ENCODE measurements at places on chromosomes 1 and 21.

DNA sequence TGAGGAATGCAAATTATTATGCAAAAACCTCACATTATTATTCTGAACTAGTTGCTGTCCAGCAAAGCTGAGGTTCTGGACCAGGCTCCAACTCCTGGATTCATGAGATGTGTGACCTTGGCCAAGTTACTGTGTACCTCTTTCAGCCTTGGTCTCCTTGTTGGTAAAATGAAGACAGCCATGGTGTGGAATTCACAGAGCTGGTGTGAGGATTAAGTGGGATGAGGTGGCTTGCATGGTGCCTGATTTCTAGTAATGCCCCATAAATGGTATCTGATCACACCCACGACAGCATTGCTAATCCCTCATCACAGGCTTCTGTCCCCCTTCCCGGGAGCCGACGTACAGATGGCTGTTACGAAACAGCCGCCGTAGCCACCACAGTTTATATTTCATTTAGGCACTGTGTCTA, 59.6 kb downstream of the PGBD5 start:
- no peak for DNase-seq

DNA sequence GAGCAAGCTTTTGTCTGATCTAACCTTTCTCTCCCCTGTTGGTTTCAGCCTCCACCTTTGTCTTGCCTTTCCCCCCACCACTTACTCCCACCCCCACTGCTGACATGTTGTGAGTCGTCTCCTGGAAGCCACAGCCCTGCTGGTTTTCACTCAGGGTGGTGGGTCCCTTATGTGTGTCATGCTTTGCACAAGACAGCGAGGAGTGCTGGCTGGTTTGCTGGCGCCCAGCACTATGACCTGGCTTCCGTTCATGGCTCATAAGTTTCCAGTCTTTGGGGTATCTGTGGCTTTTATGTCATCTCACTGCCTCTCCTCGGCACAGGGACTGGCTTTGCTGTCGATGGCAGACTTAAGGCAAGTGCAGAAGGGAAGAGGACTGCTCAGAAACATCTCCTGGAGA, 177.7 kb downstream of the KIF26B start:
- DNase-seq: no peak

DNA sequence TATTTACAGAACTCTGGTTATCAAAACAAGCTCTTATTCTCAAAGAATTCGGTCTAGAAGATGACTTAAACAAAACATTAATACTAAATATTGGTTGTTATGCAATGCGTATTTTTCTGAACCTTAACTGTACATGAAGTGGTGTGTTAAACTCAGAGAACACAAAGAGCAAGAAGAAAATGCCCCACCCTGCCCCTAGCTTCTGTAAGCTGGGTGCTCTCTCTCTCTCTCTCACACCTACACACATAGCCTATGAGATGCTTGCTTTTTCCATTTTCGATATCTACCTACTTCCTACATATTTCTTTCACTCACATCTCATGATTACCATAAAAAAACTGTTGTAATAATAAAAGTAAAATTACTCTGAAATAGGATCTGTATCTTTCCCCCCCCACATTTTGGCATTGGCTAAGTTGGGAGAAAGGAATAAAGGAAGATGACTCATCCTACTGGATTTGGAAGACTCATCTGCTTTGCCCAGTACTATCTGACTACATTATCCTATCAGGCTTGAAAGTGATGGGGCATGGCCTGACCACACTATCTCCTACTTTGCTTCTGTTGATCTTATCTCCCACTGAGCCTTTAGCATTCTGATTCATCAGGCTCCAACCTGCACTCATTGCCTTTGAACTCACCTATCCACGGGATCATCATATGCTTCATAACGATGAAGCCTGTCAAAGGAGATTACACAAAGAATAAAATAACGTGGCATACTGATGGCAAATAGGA, 2.9 kb downstream of the CRYZ start:
- DNase-seq: no peak

GRCh38 chr1:2391931-2392509, 379 bp downstream of the RER1 start:
- no peak for DNase-seq

GRCh38 chr1:77504986-77505385, 177.5 kb downstream of the ZZZ3 start:
- no peak for DNase-seq

DNA sequence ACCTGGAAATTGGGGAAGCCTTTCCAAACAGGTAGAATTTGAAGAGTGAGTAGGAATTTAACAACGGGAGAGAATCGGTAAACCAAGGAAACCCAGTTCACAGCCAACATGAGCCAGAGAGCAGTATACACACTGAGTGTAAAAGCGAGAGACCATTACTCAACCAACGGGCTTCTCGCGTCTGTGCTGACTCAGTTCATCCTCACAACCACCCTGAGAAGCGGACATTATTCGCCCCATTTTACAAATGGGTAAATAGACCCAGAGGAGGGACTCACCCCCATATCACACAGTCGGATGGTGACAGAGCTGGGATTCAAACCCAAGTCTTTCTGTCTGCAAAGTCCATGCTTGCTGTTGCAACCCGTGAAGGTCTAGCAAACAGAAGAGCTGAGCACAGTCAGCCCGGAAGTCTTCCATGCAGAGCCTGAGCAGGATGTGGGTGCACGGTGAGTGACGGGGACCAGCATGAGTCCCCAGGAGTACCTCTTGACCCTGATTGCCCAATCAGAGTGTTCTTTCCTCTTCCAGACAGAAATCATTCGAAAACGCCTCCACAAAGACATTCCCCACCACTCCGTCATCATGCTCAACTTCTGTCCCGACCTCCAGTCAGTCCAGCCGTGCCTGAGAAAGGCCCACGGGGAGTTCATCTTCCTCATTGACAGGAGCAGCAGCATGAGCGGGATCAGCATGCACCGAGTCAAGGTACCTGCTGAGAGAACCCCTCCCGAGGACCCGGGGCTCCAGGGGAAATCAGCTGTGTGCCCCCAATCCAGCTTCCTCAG, 32.3 kb downstream of the VWA5B1 start:
- DNase-seq: no peak

DNA sequence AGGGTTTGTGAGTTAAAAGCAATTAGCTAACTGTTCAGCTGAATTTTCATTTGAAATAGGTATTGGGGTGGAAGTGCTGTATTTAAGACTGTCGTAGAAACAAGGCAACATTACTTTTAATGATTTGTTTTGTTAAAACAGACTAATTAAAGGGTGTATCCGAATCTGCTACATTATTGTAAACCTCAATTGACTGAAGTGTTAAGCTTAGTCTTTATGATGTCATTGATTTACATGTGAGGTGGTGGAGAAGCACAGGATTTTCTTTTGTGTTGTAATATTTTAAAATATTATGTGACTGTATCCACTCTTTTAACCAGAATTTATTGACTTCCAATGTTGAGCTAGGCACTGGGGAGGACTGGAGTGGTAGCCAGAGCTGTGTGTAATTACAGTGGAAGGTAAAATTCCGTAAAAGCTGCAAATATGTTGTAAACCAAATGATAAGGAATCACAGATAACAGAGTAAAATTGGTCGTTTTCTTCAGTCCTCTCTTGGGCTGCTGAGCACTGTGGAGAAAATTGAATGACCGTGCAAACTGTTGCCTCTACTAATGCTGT, 1.6 kb downstream of the HOOK1 start:
- no peak for DNase-seq

DNA sequence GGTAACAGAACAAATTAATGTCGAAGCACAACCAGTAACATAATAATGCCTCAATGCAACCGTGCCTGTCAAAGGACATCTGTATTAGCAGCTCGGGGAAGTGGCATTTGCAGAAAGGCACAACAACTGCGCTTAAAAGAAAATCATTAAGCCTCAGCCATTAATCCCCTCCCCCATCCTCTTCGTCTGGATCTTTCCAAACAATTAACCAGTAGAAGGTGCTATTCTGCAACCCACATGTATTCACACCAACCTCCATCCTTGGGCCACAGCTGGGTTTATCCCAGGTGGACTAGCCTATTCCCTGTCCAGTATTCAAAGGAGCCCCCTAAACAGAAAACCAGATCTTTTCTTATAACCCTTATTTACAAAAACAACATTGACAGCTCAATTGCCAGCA, 2.6 kb downstream of the RERE start:
- no peak for DNase-seq

- DNase-seq: no peak
These were observed 3.9 kb downstream of the CLK2 start for GRCh38 chr1:155269381-155269780.

DNA sequence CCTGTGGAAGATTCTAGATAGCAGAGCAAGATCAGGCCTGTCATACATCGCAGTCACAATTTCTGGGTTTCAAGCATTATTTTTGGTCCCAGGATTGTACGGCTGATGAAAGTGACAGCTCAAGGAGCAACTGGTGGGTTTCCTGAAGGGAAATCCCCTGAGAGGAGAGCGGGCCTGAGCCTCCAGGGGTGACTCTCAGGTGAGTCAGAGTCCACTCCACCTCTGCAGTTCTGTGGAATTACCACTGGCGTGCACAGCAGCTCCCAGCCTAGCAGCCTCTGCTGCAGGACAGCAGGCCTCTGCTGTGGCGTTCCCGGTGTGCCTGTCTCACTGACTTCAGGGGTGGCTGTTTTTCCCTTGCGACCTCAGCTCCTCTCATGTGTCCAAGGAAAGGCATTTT, 24.4 kb downstream of the SLC66A1 start:
- no peak for DNase-seq

DNA sequence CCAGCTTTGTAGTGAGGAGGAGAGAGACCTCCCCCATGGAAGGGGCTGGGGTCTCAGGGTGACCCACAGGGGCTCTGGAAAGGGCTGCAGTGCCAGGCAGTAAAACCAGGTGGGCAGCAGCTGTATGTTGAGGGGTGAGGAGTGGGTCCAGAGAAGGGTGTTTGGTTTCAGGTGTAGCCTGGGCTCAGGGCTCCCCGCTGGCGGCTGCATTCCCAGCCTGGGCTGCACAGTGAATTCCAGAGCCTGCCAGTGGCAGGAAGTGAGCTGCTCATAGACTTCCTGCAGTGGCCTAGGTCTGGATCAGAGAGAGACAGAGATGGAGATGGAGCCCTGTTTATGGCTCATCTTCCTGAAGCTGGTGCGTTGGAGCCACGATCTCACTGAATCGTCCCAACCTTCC, 356.4 kb downstream of the PTPRU start:
- no peak for DNase-seq

DNA sequence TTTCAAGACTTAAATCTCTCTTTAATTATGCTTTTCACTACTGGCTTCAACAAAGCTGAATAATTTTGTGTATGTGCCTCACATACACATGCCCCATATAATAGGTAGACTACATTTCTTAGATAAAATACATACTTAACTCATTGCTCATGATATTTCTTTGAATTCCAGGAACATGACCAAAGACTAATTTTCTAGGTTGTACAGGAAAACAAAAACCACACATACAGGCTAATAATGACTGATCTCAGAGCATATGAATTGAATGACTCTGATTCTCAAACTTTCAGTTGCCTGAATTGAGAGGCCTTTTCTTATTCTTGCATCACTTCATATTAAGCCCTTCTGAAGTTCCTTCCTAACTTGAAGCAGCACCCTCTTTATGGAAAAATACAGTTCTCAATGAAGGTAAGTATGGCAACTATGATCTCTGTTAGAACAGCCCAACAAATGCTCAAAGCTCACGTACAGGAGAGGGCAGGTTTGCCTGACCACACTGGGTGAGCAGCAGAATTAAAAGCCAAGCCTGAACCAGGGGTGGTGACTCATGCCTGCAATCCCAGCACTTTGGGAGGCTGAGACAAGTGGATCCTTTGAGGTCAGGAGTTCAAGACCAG, 22.6 kb upstream of the UAP1 start:
- no peak for DNase-seq

DNA sequence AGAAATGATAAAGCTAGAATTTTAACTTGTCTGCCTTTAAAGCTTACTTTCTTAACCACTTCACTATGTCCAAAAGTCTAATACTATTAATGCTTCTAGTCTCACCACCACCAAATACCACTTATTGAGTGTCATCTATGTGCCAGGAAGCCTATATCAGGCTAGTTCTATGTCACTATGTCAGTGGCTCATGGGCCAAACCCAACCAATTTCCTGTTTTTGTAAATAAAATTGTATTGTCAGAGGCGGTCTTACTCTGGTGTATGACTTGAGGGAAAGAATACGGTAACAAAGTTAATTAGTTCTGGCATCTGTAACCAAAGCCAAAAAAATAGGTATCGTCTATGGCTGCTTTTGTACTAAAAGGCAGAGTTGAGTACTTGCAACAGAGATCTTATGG, 14.8 kb downstream of the F5 start:
- no peak for DNase-seq

DNA sequence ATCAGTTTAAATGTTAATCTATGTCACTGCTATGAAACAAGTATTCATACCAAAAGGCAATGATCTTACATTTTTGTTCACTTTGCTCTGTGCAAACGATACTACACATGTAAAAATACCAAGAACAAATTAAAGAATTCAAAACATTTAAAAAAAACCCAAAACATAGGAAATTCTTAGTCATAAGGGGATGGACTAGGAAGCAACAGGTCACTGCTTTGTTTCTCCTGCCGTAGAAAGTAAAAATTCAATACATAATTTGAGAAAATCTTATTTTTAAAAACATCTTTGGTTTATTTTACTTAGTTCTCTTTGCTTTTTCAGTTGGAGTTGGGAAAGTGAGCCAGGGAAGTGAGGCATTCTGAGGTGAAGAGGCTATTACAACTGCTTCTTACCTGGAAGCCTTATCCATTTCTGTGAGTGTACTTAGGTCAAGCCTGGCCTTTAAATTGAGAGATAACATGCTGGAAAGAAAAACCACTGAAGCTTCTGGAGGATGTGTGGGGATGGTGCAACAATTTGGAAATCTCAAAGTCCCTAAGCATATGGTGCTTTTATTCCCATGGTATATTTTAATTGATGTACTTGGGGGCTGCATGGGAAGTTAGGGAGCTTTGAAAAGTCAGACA, 183.5 kb downstream of the CDC42BPA start:
- no peak for DNase-seq

DNA sequence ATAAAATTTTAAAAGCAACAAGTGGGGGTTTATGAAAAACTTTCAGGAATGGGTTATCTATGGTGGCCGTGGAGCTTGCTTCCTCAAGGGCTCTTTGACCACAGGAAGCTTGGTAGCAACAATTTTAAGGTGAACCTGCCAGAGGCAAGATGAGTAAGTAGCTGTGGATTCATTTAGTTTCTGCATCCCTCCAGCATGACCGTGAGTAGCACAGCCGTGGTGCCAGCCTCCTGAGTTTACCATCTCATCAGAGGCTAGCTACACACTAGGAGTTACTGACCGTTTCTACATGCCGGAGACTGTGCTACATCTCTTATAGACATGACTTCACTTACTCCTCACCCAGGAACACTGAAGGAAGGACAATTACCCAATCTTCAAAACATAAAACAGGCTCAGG, 30.1 kb upstream of the PLEKHG5 start:
- no peak for DNase-seq

DNA sequence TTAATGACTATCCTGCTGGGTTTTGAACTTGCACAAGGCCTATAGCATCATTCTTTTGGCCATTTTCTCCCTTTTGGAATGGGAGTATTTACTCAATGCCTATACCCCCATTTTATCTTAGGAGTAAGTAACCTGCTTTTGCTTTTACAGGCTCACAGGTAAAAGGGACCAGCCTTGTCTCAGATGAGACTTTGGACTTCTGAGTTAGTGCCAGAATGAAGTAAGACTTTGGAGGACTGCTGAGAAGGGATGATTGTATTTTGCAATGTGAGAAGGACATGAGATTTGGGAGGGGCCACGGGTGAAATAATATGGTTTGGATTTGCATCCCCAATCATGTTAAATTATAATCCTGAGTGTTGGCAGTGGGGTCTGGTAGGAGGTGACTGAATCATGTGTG, 212.7 kb downstream of the FAF1 start:
- no peak for DNase-seq

- DNase-seq: no peak
These were observed 120.7 kb downstream of the LMX1A start for GRCh38 chr1:165235777-165236291.

GRCh38 chr1:156743367-156744302, 2.7 kb upstream of the MRPL24 start:
- no peak for DNase-seq

Measured in activated naive CD4-positive, alpha-beta T cell (primary cell).